COR-L47 (cell line): ENCODE measurements at places on chromosomes 2 and 18.

GRCh38 chr2:176689711-176690110 is 420.5 kb downstream of the MTX2 start:
- no peak for DNase-seq

- no peak for DNase-seq
Measured at GRCh38 chr2:191115391-191115790, 35.4 kb downstream of the STAT4 start.

DNA sequence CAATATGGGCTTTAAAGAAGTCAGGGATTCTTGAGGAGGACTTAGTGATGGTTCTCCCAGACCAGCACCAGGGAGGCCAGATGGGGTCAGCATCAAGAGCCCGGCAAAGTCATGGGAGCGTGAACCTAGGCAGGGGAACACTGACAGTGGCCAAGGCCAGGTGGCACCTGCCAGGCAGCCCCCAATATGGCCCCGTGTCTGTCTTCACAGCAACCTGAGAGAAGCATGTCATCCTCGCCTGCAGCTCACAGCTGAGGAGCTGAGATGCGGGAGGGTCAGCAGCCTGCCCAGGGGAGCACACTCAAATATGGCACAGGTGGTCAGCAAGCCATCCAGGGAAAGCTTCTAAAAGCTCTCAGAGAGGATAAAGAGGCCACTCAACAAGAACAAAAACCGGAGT is 105.7 kb upstream of the GPC1 start:
- no peak for DNase-seq

GRCh38 chr2:74292751-74293150 is 50.5 kb downstream of the SLC4A5 start:
- DNase-seq = no peak

DNA sequence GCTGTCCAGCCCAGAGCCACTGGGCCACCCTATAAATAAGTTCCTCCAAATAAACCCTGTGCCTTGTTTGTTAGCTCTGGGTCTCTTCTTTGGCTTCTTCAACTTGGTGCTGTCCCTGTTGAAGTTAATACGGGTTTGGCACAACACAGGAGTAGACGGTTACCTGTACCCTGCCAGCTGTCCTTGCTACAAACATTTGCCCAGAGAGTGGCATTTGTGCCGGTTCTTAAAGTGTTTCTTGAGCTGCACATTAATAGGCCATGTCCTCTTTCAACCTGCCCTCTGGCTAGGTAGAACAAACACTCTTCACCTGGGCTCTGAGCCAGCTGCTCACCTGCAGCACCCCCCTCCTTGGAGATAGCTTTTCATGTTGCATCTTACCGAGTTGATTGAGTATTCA is 139.2 kb downstream of the NEDD4L start:
- DNase-seq = peak; percentile 75

GRCh38 chr18:37322492-37323035 is 243.0 kb downstream of the CELF4 start:
- peak; percentile 43 for DNase-seq

- DNase-seq = no peak
Measured at GRCh38 chr2:201152999-201153815, 29.7 kb upstream of the CASP10 start.

DNA sequence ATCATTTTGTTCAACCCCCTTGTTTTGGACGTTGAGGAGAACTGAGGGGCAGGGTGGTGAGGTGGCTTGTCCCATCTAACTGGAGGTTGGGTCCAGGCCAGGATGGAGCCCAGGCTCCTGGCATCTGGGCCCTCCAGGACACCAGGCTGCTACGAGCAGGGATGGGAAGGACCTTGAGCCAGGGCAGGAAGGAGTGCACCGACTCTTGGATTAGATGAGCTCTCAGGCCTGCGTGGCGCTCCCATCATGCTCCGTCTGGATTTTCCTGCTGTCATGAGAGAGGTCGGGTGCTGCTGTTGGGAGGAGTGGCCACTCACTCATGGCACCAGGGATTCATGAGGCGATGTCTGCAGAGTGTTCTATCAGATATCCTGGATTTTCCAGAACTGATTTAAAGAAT is 18.3 kb upstream of the ALLC start:
- no peak for DNase-seq
